ENCODE measurements at places on chromosomes 13 and 19. TPM values are rescaled to one million over a fixed set of nuclear protein-coding genes. Genes with fewer than 3 reads are reported as not detected.

DNA sequence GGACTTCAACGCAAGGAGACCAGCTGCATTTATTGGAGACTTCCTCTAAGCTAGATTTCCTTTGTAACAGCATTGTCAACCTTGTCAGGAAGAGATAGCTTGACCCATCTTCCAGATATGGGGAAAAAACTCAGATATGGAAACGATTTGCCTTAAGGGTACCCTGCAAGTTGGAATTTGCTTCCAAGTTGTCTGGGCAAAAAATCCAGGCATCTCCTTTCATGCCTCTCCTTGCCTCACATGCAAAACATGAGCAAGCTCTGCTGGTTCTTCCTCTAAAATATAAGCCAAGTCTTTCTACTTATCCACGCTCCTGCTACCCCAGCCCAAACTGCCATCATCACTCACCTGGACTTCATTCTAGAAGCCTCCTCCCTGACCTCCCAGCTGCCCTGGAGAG lies 6.4 kb upstream of the DNMT1 start:
- DNase-seq: no peak

GRCh38 chr13:31697290-31697689 lies 42.0 kb upstream of the RXFP2 start:
- no peak for DNase-seq

ZNF490 gene
- polyA plus RNA-seq: 5.6 TPM

GRCh38 chr13:44313674-44314073 lies 60.0 kb upstream of the SERP2 start:
- DNase-seq: no peak

DNA sequence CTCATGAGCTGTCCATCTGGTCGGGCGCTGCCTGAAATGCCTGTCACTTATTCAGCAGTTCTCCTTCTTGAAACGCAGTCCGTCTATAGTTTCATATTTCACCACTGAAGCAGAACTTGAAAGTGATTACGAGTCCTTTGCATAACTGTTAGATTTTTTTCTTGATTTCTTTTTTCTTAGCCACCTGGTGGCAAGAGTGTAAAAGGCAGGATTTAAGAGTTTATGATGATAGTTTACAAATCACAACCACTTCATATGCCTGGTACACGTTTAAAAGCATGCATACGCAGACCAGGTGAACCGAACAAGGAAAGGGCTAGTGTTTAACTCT lies 45.8 kb downstream of the GGACT start:
- no peak for DNase-seq

ZNF563 gene
- 5.0 TPM for polyA plus RNA-seq

DNA sequence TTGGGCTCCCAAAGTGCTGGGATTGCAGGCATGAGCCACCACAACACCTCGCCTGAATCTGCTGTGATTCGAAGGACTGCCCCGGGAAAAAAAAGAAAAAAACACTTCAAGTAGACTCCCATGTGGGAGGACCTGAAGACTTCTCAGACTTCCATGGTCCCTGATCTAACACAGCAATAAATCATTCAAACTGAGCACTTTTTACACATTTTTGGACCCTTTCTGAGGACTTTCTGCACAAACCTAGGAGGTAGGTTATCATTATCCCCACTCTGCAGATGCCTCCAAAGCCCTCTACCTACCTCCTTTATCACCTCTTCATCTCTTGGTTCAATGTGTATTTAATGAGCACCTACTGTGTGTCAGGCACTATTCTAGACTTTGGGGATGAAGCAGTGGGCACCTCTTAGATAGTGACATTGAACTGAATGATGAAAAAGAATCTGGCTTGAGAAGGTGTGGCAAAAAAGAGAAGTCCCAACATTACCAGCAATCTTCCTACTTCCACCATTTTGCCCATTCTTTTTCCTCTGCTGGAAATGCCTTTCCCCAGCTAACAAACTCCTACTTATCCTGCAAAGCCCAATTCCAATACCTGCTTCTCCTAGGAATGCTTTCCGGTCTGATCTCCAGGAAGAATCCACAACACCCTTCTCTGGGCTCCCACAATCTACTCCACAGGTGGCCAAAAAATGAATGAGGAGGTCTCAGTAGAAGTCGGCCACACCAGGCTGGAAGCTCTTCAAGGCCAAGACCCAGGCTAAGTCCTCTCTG lies 1.6 kb upstream of the CLPP start:
- no peak for DNase-seq

DNA sequence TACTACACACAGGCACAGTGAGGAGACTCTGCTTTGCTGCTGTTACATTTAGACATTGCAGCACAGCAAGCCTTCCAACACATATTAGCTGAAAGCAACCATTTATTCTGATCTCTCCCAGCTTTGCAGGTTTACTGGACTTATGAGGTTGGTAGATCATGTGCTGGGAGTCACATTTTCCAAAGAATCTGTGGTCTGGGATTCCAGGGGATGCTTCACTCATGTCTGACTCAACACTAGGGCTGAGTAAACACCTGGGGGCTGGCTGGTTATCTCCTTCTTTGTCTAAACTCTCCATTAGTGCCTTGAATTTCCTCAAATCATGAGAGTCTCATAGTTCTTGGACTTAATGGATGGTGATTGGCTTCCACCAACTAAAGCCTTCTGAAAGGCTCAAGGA lies 5.4 kb upstream of the LGALS13 start:
- DNase-seq: no peak

RCBTB2 gene
- polyA plus RNA-seq: 40.3 TPM

DNA sequence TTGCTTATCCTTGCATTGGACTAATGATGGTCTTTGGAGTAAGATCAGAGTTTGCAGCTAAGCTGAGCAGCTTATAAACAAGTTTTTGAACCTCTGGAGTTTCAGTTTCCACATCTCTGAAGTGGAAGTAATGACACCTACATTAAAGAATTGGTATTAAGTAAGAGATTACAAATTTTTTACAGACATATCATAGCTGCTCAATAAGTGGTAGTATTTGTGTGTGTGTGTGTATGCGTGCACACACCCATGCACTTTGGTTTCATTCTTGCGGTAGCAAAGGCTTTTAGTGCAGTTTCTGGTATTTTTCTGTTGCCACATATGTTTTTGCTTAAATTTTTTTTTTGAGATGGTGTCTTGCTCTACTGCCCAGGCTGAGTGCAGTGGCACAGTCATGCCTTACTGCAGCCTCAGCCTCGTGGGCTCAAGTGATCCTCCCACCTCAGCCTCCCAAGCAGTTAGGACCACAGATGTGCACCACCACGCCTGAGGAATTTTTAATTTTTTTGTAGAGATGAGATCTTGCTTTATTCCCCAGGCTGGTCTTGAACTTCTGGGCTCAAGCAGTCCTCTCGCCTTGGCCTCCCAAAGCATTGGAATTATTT lies 4.5 kb downstream of the NAA16 start:
- DNase-seq: no peak

ZNF222 gene
- polyA plus RNA-seq: 10.9 TPM

DNA sequence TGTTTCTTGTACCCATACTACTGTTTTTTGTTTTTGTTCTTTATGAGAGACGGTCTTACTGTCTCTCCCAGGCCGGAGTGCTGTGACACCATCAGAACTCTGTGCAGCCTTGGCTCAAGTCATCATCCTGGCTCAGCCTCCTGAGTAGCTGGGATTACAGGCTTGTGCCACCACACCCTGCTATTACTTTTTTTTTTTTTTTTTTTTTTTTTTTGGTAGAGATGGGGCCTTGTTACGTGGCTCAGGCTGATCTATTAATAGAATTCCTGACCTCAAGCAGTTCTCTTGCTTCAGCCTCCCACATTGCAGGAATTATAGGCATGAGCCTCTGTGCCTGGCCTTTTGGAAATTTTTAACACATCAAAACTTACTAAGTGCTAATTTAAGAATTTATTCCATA lies 2.9 kb upstream of the ZNF304 start:
- no peak for DNase-seq

SIAH3 gene
- polyA plus RNA-seq: 0.18 TPM

- no peak for DNase-seq
Observed at GRCh38 chr19:29013325-29013724, 199.6 kb downstream of the UQCRFS1 start.

DNA sequence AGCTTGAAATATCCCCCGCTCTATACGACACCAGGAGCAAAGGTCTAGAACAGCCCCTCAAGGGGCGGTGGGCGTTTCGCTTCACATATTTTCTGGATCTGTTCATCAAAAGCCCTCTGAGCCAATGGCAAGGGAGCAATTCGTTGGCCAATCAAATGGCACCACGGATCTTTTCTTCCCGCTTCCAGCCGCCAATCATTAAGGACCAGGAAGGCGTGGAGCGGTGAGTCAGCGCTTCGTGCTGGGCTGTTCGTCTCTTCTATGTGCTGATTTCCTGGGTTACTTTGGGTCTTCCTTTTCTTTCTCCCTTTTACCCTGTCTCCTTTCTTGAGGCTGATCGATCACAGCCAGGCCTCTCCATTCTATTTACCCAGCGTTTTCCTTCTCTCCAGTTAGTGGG lies at the start of gene NLRP4:
Gene NLRP4 (plus strand): TSS at position 201 of the 400 bp plus-strand sequence. CDS start 15,541 bp downstream, outside the sequence.
- no peak for DNase-seq

GRCh38 chr19:19900139-19900728 lies 512 bp upstream of the ZNF93 start:
- DNase-seq: no peak

- DNase-seq: no peak
Observed at GRCh38 chr13:60047918-60048317, 115.8 kb downstream of the DIAPH3 start.

SGTA gene
- 46.2 TPM for polyA plus RNA-seq

DNA sequence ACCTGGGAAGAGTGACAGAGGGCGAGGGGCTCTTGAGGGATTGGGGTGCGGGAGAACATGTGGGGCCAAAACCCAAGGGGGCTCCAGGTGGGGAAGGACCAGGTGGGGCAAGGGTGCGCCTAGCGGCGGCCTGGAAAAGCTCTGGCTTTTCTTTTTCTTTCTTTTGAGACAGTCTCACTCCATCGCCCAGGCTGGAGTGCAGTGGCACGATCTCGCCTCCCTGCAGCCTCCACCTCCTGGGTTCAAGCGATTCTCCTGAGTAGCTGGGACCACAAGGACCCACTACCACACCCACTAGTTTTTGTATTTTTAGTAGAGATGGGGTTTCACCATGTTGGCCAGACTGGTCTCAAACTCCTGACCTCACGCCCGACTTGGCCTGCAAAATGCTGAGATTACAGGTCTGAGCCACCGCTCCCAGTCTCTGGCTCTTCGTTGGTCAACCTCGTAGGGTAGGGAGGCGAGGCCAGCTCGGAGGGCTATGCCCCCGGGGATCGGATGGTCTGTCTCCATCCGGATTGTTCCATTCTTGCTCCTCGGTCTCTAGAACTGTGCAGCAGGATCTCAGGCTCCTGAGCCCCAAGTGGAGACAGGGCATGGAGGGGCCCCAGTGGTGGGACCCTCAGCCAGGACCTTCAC lies 3.7 kb downstream of the GADD45B start:
- DNase-seq: no peak

DNA sequence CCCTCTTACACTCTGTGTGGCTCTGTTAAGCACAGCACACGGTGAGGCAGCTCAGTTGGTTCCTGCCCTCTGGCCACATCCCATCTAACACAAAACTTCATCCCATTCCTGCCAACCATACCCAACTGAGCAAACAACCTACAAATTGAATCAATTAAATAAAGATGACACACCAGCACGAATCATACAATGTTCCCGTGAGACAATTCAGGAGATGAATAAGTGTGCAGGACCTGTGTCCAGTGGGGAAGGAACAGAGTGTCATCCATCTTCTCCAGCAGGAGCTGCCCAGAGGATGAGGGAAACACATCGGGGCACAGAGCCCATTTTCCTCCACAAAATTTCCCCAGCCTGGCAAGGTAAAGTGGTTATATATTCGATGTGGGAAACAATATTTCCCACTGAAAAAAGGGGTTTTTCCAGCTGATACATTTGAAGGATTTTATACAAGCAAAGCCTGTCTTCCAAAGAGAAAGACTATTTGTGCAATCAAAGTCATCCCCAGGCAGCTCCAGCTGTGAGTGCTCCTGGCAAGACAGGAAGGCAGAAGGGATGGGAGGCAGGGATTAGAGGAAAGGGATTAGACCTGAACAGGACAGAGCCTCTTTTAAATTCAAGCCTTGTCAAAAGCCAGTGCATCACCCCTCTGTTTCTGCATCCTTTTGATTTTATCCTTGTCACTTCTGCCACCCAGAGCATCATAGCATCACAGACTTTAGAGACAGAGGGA lies 240.2 kb downstream of the LHFPL6 start:
- no peak for DNase-seq

VMAC gene
- 10.7 TPM for polyA plus RNA-seq

DNA sequence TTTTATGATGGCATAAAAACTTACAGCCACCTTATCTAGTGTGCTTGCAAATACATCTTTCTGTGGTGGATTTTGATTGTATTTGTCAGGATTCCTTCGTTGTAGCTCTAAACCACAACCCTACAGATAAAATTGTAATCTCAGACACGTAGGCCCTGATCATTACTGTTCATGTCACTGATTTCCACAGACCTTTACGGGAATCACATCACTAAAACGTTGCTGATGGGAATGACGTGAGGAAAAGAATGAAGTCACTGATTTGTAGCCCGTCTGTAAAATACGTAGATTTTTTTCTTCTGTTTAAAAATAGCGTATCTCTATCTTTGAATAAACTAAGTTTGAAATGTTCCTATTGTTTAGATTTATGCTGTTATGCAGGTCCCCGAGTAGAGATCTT lies 399.2 kb downstream of the MYO16 start:
- DNase-seq: no peak

- no peak for DNase-seq
Observed at GRCh38 chr19:42412661-42413076, 14.5 kb downstream of the LIPE start.

ZIC2 gene
- polyA plus RNA-seq: not detected

DNA sequence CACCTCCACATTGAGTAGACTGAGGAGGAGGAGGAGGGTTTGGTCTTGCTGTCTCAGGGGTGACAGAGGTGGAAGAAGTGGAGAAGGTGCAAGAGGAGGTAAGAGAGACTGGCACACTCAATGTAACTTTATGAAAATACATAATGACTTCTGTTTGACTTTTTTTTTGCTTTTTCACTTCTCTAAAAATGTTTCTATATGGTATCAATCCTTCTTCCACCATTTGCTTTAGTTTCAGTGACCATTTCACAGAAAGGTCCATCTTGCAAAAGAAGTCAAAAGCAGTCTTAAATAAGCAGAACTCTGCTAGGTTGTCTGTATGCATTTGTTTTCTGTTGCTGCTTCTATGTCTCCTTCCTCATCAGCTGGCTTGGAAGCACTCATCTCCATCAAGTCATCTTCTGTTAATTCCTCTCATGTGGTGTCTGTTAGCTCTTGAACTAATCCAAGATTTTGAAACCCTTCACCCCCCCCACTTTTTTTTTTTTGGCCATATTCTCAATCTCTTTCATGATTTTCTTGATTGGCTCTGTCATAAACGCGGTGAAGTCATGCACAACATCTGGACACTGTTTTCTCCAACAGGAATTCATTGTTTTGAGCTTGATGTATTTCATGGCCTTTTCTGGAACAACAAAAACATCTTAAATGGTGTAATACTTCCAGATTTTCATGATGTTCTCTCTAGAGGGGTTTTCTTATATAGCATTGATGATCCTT lies 80.8 kb downstream of the KL start:
- DNase-seq: no peak
